NCI-H187 treated with DMSO at 0.1 percent for 48 hours (cell line): ENCODE measurements at places on chromosomes 2 and 18.

DNA sequence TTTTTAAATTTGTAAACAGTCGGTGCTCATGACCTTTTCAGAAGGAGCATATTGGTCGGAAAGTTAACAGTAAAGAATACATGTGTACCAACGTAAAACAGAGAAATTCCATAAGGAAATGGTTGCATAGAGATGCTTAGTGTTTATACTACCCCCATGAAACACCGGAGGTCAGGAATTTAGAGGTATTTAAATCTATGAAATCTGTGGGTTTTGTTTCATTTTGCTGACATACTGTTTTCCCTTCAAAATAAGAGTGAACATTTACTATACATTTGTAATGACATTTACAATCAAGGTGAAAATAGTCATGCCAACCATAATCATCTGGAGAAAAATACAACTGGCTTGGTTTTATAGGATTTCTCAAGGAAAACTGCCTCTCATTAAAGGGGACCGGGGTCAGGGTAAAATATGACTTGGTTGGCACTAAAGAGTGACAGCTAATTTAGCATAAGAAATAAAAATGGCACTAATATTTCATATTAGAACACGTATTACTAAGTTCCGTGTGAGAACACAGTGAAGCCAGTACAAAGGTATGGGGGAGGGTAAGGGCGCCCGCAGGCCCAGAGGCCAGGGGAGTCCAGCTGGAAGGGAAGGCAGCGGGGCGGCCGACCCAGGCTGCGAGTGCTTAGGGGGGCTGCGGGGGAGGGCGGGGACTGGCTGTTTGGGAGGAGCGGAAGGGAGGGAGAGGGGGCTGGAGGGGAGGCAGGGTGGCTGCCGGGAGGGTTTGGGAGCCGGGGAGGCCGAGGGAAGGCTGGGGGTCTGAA lies 1.1 kb upstream of the RNU4ATAC start:
- no peak for DNase-seq

GRCh38 chr2:42770288-42771131 lies 6.6 kb upstream of the OXER1 start:
- DNase-seq = no peak

- no peak for DNase-seq
Observed at GRCh38 chr2:60025496-60025895, 528.0 kb downstream of the BCL11A start.

DNA sequence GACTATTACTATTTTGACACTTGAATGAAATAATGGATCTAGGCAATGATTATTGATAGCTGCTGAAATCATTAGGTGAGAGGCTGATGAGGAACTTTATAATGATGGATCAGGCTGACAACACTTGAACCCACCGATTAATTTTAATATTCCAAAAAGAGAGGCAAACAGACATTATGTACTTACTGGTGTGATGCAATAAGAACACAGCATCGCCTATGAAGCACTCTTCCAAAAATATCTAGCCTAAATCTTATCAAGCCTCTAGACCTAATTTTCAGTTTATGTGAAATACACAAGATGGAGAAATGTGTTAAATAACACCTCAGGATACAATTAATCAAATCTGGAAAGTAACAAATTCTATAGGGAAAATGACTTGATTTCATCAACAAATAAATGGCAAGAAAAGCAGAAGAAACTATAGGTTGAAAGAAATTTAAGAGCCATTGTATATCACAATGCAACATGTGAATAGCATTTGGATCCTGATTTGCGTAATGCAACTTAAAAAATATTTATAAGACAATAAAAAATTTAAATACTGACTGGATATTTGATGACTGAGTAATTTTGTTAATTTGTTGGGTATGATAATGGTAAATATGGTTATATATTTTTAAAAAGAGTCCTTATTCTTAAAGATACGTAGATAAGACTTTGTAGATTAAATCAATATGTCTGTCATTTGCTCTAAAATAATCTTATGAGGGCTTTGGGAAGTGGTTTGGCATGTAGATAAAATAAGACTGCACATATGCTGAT lies 17.2 kb upstream of the SSB start:
- DNase-seq = no peak

- no peak for DNase-seq
Observed at GRCh38 chr2:133952896-133953295, 301.0 kb upstream of the MGAT5 start.

GRCh38 chr2:74548900-74549826 lies 4.6 kb downstream of the LOXL3 start:
- DNase-seq = no peak

GRCh38 chr18:23745366-23745765 lies 56.1 kb downstream of the LAMA3 start:
- DNase-seq = no peak

DNA sequence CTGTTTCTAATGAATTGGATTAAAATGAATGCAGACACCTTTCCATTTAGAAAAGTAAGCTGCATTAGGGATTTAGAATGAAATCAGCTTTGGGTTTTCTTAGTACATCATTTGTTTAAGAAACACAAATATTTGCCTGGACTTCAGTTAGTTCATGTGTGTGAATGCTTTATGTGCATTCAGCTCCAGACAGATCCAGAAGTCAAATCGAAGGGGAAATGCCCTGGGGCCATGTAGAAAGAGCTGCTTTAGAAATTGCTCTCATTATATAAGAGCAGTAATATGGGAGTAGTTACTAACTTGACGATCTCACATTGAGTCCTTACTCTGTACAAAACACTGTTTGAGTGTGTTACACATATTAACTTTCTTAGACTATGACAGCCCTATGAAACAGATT lies 88.0 kb upstream of the TTC39C start:
- DNase-seq = no peak

- DNase-seq = no peak
Observed at GRCh38 chr2:9814129-9814868, 29.0 kb upstream of the TAF1B start.

GRCh38 chr2:156653675-156654074 lies 217.5 kb downstream of the GPD2 start:
- no peak for DNase-seq

DNA sequence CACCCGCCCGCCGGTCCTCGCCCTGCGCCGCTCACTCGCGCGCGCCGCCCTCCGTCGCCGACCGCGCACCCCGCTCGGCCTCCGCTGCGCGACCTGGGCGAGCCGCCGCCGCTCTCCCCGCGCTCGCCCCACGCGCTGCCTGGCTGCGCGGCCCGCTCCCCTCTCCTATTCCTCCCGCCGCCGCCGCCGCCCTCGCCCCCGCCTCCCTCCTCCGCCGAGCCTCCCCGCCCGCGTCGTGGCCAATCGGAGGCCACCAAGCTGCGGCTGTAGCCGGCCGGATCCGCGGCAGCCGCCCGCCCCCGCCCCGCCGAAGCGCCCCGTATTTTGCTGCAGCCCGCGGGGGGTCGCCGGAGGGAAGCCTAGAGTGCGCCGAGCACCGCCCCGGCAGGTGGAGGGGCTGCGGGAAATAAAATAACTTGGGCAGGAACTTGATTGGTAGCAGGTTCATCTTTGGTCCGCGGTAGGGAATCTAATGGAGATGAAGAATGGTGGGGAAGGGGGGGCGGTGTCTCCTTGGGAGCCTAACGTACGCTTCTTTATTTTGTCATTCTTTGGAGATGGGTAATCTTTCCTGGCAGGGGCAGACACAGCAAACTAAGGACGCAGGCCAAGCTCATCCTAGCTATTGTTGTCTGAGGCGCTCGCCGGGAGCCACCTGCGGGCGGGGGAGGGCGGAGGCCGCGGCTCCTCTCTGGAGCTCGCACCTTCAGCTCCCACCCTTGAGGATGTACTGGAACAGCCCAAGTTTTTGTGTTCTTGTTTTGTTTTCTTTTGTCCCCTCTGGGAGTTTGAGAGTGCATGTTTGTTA lies 1.1 kb upstream of the CDH2 start:
- no peak for DNase-seq

DNA sequence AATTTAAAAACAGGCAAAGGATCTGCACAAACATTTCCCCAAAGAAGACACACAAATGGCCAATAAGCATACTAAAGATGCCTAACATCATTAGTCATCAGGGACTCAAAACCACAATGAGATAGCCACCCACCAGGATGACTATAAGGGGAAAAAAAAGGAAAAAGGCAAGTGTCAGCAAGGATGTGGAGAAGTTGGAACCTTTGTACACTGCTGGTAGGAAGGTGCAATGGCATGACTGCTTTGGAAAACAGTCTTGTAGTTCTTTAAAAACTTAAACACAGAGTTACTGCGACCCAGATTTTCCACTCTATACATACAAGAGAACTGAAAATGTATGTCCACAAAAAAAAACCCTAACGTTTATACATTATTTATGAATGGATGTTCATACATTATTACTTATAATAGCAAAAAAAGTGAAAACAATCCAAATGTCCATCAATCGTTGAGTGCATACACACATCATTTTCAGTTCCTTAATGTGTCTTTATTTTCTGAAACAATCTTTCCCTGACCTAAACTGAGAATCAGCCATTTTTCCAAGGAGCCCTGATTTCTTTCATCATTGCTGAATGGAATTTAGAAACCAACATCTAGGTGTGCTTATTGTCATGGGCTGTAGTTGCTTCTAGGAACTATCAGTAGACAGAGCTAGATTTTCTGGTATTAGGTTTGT lies 64.7 kb upstream of the TLK1 start:
- no peak for DNase-seq

GRCh38 chr2:39625193-39625926 lies 40.4 kb upstream of the TMEM178A start:
- no peak for DNase-seq

GRCh38 chr2:44515416-44515815 lies 153.7 kb downstream of the CAMKMT start:
- no peak for DNase-seq

GRCh38 chr2:11097038-11097720 lies 58.1 kb upstream of the SLC66A3 start:
- DNase-seq = no peak

DNA sequence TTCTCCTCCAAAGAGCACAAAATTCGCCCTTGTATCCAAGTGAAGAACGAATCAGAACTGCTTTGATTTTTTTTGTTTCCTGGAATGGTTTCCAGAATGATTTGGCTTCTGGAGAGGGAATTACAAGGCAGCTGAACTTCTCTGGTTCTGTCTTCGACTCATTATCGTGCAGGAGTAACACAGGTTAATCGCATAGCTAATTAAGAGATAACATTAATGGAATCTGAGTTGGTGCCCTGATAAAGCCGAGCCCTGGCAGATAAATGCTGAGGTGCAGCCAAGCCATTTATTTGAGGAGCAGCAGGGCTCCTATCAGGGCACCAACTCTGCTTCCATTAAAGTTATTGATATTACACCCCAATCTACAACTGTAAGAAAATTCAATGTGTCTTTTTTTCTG lies 433.7 kb downstream of the ZNF521 start:
- no peak for DNase-seq

DNA sequence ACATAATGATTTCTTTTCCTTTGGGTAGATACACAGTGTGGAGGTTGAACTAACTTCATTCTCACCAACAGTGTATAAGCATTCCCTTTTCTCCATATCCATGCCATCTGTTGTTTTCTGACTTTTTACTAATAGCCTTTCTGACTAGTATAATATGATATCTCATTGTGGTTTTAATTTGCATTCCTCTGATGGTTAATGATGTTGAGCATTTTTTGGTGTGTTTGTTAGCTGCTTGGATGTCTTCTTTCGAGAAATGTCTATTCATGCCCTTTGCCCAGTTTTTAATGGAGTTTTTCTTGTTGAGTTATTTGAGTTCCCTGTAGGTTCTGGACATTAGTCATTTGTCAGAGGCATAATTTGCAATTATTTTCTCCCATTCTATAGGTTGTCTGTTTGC lies 59.8 kb downstream of the MARCHF4 start:
- DNase-seq = no peak

GRCh38 chr2:168320267-168320666 lies 72.9 kb upstream of the STK39 start:
- no peak for DNase-seq

- no peak for DNase-seq
Observed at GRCh38 chr2:61454383-61454782, 16.5 kb downstream of the USP34 start.

DNA sequence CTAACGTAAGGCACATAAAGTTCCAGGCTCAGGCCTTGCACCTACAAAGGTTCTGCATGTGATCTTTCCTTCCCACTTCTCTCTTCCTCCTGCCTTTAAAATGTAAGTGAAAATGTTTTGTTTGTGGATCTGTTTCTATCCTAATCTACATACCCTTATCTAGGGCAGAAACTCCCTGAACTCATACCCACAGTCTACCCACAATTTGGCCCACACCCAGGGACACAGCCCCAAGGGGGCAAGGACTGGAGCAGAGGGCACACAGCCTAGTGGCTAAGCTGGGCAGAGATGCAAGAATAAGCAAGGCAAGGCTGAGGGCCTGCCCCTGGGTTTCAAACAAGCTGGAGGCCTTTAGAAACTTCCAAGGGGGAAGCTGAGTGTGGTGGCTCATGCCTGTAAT lies 71.0 kb downstream of the HS1BP3 start:
- no peak for DNase-seq

DNA sequence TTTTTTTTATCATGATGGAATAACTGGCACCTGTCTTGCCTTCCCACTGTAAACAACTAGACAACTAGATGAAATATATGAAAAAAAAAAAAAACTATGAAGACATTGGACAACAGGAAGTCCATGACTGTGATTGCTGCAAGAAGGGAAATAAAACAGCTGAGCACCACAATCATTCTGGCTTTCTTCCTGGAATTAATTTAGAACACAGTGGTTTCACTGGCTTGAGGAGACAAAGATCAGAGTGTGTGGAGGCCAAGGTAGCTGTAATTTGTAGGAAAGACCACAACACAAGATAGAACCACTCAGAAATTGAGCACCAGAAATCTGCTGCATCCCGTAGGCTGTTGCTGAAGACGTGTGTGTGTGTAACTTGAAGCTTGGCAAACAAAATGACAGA lies 121.1 kb upstream of the PID1 start:
- no peak for DNase-seq

DNA sequence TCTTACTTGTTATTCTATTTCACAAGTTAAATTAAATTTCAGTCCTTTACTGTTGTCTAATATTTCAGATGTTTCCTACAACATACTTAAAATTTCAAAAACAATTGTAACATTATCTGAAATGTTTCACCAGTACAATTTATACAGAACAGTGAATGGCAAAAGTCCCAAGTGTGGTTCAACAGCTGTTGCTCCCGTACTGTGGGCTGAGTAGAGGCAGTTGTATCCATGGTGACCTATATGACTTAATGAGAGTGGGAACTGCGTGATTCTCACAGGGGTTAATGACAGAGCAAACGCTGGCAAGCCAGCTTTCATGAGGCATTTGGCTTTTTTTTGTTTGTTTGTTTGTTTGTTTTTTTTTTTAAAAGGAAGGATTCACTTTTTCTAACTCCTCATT lies 5.3 kb upstream of the PLCL1 start:
- DNase-seq = no peak

- DNase-seq = no peak
Observed at GRCh38 chr2:173588931-173589369, 234.3 kb downstream of the CDCA7 start.

GRCh38 chr2:240256704-240257637 lies 116.5 kb upstream of the OTOS start:
- DNase-seq = no peak

GRCh38 chr2:201313362-201313761 lies 43.8 kb downstream of the FLACC1 start:
- DNase-seq = no peak

GRCh38 chr2:29525921-29526320 lies 395.5 kb downstream of the ALK start:
- DNase-seq = no peak
